ENCODE measurements at places on chromosomes 3 and 15. TPM values are rescaled to one million over a fixed set of nuclear protein-coding genes. Genes with fewer than 3 reads are reported as not detected.

DNA sequence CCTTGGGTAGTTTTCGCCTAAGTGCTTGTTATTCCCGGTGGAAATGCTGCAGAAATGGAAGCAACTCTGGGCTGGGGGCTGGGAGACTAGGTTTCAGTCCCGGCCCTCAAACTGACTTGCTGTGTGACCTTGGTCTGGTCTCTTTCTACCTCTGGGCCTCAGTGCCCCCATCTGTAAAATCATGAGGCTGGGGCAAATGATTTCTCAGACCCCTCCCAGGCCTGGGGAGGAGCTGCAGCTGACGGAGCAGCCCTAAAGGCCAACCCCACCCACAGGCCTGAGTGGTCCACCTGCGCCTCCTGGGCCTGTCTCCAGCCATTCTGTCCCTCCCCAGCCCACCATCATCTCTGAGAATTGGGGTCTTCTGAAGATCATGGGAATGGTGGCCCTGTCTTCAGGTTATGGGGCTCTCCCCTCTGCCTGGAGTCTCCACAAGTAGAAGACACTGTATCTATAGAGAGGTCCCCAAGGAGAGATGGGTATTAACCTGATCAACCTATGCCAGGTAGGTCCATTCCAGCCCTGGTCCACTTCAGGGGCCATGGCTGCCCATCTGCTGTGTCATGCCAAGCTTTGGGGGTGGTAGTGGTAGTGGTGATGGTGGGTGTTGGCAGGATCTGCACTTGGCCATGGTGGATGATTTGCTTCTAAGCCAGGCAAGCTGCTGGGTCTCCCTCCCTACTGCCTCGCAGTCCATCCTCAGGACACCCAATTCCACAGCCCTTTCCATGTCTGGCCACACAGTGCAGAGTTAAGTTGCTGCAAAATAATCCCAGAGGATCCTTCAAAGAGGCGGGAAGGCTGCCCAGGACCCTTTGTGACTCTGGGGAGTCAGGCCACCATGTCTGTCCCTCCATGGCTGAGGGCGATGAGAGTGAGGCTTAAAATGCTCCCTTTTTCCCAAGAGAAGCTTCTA lies 46.0 kb downstream of the ITGA11 start:
- peaks cover 11% of the 10 kb centered on the region for H3K4me1 ChIP-seq
- H3K27me3 ChIP-seq = no peaks in the 10 kb centered on the region
- no peaks in the 10 kb centered on the region for H3K36me3 ChIP-seq
- H3K4me3 ChIP-seq = no peak overlapping the region
- DNase-seq = no peak

The CCR9 gene
- polyA plus RNA-seq = not detected

DNA sequence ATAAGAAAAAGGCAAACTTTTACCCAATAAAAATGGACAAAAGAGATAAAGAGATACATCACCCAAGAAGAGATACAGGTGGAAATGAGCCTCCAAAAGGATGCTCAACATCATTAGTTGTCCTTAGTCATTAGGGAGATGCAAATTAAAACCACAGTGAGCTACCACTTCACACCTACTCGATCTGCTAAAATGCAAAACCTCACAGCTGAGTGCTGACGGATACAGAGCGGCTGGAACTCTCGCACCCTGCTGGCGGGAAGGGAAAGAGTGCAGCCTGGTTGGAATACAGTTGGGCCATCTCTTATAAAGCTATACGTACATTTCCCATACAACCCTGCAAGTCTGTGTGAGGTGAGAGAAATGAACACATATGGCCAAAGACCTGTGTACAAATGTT lies 78.5 kb upstream of the PRR20G start:
- no peaks in the 10 kb centered on the region for H3K4me1 ChIP-seq
- no peaks in the 10 kb centered on the region for H3K36me3 ChIP-seq
- no peak for DNase-seq
- no peaks in the 10 kb centered on the region for H3K27me3 ChIP-seq
- H3K4me3 ChIP-seq = no peak overlapping the region
- H3K27ac ChIP-seq = no peak overlapping the region

- peak overlapping the region; percentile 76 for H3K27ac ChIP-seq
- peaks cover 9% of the 10 kb centered on the region for H3K36me3 ChIP-seq
- peaks cover 37% of the 10 kb centered on the region for H3K4me1 ChIP-seq
Observed at GRCh38 chr3:53109891-53110771, 20.1 kb downstream of the RFT1 start.

The OSTN gene
- polyA plus RNA-seq = not detected
